ENCODE measurements at places on chromosomes 16 and 17. TPM values are rescaled to one million over a fixed set of nuclear protein-coding genes. Genes with fewer than 3 reads are reported as not detected.
A peak's percentile ranks its signal among the peaks of the same experiment; 100 is the strongest.

Gene DOK4
- 7.4 TPM for polyA plus RNA-seq

GRCh38 chr17:4536742-4537411 lies 18.3 kb downstream of the MYBBP1A start:
- DNase-seq: no peak

- DNase-seq: no peak
These were observed 79.6 kb downstream of the STH start for GRCh38 chr17:46078675-46079074.

- DNase-seq: no peak
These were observed 7.4 kb downstream of the RNF112 start for GRCh38 chr17:19418251-19418992.

- DNase-seq: peak; percentile 71
These were observed 7.3 kb upstream of the RHOT2 start for GRCh38 chr16:660459-661183.

- no peak for DNase-seq
These were observed 53.3 kb upstream of the BCAR1 start for GRCh38 chr16:75304521-75305363.

DNA sequence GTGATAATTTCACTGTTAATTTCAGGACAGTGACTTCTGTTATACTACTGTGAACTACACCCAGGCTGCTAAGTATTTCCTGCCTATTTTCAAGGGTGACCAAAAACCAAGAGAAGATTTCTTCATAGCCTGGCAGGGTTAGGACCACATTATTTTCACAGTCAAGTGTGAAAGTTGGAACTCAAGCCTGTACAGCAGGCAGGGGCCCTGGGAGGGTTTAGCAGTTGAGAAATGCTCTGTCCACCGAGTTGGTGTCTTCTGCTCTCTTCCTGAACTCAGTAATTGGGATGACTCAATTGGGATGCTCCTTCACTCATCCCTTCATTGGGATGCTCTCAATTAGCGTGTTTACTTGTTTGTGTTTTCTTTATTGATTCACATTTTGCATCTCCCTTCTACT lies 347.3 kb upstream of the CDH11 start:
- no peak for DNase-seq

DNA sequence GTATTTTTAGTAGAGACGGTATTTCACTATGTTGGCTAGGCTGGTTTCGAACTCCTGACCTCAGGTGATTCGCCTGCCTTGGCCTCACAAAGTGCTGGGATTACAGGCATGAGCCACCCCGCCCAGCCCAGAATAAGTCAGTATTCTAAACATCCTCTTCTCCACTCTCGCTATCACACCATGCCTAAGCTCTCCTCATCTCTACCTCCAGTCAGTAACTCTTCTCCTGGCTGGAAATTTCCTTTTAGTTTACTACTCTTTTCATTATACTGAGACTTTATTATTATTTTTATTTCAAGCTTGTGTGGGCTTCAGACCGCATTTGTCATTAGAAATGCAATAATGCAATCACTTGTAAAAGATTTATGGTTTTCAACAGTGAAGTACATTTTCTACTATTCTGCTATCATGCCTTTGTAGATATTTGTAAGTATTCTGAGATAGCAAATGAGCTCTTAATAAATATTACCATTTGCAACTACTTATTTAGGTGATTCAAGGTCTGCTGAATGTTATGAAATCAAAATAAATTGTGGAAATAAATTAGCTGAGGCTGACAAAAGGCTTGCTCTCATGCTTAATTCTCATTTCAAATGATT lies 617.3 kb upstream of the GOT2 start:
- no peak for DNase-seq
